GM12878 (cell line): ENCODE measurements at places on chromosomes 2 and 18.

DNA sequence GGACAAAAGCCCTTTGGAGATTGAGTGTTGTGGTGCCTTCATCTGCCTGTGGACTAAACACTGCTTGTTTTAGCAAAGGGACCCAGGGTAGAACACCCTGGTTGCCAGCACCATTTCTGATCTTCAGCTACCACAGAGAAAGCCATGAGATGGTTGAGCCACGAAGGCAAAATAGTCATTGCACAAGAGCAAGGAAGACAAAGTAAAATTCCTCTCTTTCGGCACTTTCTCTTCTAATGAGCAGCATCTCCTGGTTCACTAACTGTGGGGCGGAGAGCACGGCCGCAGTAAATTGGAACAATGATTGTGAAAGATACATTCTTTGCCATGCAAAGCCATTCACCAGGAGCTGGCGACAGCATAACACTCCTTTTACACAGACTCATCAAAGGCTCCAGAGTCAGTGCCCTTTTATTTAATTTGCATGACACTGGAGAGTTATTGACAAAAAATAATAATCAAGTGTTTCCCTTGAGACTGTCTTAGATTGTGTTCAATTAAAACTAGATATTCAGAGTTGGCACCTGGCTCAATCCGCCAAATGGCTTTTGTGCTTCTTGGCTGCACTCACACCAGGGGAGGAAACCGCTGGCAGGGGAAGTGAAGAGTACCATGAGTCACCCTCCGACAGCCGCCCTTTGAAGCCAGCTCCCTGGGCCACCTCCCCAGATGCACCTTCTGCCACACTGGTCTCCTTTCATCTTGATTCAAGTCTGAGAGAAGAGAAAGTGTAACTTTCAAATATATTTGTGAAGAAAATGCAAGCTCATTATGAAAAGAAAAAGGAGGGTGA is 100.5 kb upstream of the MEIS1 start:
- no peak for DNase-seq

DNA sequence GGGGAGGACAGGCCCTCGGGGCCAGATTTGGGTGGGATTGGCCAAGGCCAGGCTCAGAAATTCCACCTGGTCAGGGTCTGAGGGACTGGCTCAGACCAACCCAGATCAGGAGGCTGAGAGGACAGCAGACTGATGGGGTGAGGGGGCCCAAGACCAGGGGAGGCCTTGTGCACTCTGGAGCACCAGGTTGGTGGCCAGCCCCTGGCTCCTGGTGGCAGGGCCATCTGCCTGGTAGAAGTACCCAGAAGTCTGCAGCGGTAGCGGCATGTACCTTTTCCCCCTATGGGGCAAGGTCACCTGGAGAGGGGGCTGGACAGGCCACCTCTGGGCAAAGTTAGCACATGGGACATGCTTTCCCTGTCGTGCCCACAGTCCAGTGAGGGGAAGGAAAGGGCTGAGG is 21.2 kb upstream of the ODC1 start:
- DNase-seq = no peak

- DNase-seq = no peak
These were observed 63.5 kb downstream of the PTPN2 start for GRCh38 chr18:12820506-12820905.

GRCh38 chr2:10075571-10076209 is 4.5 kb downstream of the CYS1 start:
- DNase-seq = no peak

DNA sequence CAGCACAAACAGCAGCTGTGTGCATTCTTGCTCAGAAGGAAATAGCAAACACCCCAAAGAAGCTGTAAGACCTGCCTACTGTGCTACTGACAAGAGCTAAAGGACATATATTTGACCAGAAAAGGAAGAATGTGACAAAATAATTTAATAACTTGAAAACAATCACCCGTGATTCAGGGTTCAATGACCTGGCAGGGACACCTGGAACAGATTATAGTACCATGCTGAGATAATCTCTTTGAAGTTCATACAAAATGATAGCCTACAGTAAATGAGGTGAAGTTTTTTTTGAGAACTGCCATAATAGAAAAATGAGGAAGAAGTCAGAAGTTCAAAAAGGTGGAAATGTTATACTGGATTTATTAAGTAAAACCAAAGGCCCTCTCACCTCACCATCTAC is 324.8 kb upstream of the GULP1 start:
- no peak for DNase-seq

DNA sequence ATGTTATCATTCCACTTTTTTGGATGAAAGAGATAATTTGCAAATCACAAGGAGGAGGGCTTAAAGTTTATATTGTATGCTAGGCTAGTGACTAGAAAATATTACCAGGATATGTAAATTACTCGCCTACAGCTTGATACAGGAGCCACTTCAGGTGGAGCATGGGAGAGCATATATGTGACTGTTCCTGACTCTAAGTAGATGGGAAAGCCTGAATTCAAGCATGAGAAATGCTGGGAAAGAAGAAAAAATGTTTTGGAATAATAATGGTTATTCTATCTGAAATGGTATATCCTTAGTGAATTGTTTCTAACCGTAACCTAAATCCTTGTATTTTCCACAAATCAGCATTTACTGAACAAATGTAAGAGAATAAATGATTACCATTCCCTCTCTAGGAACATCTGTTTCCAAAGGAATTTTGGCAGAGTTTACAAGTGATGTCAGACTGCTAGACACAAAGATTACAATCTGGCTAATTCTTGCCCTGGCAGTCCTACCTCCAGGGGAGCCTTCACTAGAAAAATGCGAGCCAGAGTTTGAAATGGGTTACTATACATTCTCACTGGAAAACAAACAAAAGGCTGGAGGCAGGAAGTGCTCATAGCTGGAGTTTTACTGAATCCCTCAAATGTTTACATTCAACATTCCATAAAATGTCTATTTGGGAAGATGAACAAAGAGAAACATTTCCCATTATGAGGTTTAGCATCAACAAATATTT is 129.4 kb upstream of the MAPRE2 start:
- no peak for DNase-seq

GRCh38 chr2:196289000-196289399 is 117.6 kb upstream of the STK17B start:
- DNase-seq = no peak

GRCh38 chr18:57915865-57916582 is 112.9 kb upstream of the ATP8B1 start:
- no peak for DNase-seq
